Stimulated activated CD4-positive, alpha-beta T cell treated with anti-CD3 and anti-CD28 coated beads, Interleukin-1b, Interleukin-23, amount 100 ng/mL, for 1 hour (primary cell): ENCODE measurements at places on chromosomes 16 and 17.

DNA sequence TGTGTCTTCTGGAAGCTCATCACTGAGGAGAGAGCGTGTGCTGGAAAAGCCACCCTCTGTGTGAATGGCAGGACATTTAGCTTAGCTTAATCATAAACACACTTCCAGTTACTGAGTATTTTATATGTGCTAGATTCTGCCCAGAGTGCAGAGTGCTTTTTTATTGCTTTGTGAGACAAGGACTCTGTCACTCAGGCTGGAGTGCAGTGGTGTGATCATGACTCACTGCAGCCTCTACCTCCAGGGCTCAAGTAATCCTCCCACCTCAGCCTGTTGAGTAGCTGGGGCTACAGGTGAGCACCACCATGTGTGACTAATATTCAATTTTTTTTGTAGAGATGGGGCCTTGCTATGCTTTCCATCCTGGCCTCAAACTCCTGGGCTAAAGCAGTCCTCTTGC, 61.4 kb upstream of the IRX3 start:
- no peak for DNase-seq

DNA sequence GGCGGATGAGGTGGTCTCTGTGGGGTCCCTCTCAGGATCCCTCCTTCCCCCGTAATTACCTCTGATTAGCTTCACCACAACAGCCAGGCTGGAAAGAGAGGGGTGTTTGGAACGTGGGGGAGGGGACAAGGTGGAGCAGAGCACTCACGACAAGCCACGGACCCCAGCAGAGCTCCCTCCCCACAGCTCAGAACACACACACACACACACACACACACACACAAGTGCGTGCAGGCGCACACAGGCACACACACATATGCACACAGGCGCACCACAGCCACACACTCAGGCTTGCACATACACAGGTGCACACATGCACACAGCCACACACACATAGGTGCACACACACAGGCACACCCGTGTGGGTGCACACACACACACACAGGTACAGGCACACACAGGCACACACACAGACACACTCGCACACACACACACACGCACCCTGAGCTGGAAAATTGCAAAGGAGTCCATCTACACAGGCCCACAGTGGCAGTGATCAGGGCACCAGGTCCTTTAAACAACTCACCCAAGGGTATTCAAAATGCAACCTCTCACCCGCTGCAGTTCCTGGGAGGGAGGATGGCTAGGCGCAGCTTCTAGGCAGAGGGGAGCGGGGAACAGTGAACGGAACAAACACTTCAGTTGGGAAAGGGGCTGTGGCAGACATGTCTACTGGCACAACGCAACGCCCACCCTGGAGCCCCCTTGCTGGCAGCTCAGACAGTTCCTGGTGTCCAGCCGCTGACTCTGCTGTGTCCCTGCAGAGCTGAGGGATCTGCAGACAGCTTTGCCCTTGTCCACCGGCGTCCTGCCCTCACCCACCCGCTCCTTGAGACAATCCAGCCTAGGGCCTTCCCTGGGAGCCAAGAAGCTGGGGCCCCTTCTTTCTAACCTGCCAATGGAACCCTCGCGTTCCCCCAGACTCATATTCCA, 59.9 kb upstream of the DLX4 start:
- no peak for DNase-seq

DNA sequence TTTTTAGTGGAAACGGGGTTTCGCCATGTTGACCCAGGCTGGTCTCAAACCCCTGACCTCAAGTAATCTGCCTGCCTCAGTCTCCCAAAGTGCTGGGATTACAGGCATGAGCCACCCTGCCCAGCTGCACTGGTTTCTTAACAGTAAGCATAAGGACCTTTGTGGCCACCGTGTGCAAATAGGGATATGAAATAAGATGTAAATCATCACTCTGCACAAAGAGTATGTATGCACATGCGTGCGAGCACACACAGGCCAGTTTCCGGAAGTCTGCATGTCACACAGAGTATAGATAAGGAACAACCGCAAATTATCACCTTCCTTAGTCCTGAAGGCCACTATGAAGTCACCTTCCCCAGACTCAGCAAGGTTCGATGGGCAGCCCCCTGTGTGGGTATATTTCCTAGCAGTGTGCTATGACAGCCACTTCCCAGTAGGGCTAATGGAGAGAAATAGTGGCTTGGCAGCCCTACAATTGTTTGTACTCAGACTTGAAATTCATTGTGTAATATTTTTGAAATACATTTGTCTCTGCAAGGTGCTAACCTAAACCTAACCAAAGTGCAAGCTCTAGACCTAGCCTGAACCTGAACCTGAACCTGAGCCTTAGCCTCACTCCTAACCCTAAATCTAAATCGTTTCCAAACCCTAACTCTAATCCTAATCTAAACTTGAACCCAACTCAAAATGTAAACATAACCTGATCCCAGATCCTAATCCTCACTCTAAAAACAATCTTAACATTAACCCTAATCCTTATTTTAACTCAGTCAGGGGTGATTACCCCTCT, 48.4 kb upstream of the SKAP1 start:
- DNase-seq, result no peak

GRCh38 chr17:40538019-40538935, 27.0 kb downstream of the CCR7 start:
- no peak for DNase-seq

GRCh38 chr17:67194134-67194533, 50.9 kb downstream of the HELZ start:
- DNase-seq, result no peak

GRCh38 chr17:41118721-41119120, 548 bp upstream of the KRTAP4-11 start:
- no peak for DNase-seq

- DNase-seq, result no peak
These were observed 135.7 kb upstream of the FOXF1 start for GRCh38 chr16:86374603-86375130.

DNA sequence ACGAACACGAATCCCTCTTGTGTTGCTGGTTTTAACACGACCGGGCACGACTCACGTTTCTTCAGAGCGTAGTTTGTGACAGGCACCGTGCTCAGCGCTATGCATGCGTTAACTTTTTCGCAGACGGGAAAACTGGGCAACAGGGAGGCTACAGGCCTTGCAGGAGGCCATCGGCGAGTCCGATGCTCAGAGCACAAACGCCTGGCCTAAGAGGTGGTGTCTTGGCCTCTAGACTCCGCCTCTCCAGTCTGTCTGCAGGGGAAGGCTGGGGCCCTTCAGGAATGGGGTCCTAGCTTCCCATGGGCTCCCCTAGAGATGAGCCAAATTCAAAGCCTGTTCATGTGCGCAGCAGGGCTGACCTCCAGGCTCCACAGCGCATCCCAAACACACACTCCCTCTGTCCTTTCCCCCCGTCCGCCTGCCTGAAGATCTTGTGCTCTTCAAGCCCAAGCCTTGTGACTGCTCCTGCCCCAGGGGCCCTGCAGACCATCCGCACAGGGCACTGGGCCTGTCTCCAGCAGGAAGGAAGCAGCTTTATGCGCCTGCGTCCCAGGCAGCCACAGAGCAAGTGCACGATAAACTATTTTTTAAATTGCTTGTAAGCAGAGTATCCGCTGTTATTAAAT, 3.1 kb downstream of the CLCN7 start:
- DNase-seq, result no peak

DNA sequence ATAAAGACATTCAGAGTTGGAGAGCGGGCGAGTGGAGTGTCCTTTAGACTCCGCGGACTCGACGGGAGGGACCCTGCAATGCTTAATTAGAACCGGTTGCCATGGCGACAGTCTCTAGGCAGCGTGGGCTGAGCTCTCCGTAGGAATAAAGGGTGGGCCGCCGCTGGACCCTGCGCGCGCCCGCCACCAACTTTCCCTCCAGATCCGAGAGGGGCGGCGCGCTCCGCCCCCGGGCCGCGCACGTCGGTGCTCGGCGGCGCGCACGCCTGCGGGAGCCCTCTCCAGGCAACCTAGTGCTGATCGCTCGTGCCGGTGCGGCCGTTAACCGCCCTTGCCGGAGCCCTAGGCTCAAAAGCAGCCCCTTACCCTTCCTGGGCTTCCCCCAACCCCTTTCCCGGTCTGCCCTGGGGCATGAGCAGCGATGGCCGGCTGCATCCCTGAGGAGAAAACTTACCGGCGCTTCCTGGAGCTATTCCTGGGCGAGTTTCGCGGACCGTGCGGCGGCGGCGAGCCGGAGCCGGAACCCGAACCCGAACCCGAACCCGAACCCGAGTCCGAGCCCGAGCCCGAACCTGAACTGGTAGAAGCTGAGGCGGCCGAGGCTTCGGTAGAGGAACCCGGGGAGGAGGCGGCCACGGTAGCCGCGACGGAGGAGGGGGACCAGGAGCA, at the start of gene PPM1E:
Gene PPM1E (plus strand): TSS at position 278 of the 669 bp plus-strand sequence.
- DNase-seq, result peak; percentile 15

- no peak for DNase-seq
These were observed 28.6 kb downstream of the EPN2 start for GRCh38 chr17:19265755-19266154.

DNA sequence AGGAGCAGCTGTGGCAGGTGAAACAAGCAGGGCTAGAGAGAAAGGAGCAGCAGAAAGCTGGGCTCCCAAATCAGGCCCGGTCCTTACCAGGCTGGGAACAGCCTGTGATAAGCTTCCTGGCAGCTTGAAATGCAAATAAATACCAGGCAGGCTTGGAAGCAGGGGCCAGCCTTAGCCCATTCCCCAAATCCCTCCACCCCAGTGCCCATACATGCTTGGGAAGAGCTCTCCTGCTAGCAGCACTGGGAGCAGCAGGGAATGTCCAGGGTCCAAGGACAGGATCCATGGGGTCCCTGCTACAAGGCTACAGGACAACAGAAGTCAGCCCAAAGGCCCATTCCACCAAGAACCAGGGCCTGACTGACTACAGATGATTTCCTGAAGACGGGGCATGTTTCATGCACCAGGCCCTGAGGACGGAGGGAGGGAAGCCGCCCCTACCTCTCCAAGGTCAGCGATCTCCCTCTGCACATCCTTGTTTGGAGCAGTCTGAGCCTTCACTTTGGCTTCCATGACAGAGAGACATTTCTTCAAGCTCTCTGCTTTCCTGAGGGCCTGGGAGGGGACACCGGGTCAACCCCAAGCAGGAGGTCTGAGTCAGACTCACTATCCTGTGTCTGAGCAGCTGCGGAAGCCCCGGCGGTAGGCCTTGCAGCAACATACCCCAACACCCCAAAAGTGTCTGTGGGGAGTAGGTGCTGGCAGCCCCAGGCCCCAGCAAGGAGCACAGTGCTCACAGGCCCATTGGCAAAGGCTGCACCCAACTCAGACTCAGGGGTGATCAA, 2.6 kb upstream of the EXOSC6 start:
- no peak for DNase-seq

DNA sequence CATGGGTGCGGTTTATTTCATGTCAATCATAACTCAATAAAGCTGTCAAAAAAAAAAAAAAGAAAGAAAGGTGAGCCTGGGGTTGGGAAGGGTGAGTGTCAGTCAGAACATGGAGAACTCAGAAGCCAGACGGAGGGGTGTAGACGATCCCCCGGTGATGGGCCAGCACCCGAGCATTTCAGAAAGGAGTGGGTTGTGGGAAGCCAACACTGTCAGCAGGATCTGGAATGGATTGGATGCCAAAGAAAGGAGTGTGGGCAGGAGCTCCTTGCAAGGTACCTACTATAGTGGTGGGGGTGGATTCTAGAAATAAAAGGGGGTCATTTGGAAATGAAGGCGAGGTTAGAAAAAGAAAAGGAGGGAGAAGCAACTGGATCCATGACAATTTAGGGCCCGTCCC, 19.8 kb upstream of the SCIMP start:
- no peak for DNase-seq

- DNase-seq, result no peak
These were observed 414.3 kb downstream of the RBFOX1 start for GRCh38 chr16:7746941-7747340.

GRCh38 chr17:17917394-17917793, 54.8 kb downstream of the TOM1L2 start:
- DNase-seq, result no peak

GRCh38 chr16:56257666-56258342, 66.5 kb downstream of the GNAO1 start:
- DNase-seq, result no peak

GRCh38 chr16:88337021-88337420, 45.7 kb upstream of the ZNF469 start:
- no peak for DNase-seq

DNA sequence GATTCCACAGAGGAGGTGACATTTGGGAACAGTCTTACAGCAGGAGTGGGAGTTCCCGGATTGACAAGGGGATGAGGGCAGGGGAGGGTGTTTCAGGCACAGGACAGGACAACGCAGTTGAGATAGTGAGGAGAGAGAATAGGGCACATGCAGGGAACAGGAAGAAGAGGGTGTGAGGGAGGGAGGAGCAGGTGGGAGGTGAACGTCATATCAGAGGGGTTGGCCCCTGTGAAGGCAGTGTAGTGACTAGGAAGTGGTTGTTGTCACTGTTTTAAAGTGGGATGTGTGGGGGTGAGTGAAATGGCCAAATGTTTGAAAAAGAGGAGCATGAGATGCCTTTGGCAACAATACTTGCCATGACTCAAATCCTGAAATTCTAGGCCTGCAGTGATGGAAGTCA, 12.2 kb downstream of the PRKCB start:
- DNase-seq, result no peak

DNA sequence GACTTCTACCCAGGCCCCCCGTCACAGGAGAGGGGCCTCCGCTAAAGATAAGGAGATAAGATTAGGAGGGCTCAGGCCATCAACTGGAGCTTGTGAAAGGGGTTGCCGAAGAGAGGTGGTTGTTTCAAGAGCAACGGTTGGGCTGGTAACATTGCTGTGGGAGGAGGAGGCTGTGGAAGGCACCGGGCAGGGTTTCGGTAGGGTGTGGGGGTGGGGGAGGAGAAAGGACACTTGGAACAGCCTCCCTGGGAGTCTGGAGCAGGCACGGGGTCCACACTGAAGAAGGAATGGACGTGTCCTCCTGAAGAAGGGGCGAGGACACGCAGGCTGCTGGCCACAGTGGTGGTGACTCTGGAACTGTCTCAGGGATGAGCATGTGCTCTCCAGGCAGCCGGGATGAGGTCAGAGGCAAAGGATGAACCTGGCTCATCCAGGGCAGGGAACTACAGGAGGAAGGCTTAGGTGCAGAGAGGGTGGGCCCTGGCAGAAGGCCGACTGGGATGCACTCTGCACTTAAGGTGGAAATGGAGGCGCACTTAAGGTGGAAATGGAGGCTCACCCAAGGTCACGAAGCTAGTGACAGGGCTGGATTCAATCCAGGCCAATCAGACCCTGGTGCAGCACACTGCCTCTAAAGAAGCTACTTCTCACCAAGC, 1.2 kb upstream of the EPX start:
- DNase-seq, result no peak

DNA sequence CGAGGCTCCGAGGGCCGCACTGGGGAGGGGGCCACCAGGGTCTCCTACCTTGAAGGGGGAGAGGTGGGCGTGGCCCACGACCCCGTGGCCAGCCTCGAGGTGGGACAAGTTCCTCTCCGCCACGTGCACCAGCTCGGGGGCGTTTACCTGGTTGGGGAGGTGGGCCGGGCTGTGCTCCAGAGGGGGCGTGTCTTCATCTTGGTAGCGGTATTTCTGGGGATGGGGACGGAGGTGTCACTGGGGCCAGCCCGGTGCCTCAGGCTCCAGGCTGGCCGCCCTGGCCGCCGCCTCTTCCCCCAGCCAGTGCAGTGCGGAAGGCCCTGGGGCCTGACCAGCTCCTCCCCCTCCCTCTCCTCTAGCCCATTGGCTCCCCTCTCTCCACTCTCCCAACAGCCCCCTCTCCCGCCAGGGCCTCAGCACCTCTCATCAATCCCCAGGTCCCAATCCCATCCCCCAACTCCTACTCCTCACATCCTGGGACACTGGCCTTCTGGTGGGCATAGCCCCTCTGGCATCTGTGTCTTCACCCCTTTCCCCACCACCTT, 11.5 kb downstream of the DLG4 start:
- no peak for DNase-seq
